SW 1271 (cell line): ENCODE measurements at places on chromosomes 7 and 10.

GRCh38 chr7:85226361-85227085 is 39.7 kb upstream of the SEMA3D start:
- no peak for DNase-seq

DNA sequence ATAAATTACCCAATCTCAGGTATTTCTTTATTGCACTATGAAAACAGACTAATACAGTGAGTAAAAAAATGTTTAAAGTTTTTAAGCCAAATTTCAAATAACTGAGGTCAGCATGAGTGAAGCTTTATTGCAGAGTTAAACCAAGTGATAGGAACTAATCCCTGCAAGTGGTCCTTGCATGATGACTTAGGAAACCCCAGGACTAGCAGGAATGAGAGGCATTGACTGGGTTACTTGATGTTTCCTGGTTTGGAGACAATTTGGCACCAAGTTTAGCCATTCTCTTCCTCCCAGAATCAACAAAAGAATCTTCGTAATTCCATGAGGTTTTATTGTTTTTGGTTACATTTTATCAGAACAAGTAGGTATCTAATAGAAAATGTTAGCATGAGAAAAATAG is 194.2 kb downstream of the BICC1 start:
- DNase-seq: no peak

DNA sequence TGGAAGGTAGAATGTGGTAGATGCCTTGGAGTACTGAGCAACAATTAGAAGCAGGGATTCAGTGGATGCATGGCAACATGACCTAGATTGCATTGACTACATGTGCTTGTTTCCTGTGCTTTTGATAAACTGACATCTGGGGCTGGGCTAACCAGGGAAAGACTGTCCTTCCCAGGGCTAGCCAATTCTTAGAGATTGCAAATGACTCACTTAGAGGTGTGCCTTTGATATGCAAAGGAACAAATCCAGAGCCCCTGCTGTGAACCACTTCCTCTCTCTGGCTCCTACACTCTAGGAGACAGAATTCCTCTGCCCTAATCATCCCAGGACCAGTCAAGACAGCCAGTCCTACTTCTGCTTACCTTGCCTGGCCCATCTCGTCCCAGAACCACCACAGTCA is 651.5 kb downstream of the LRMDA start:
- DNase-seq: peak; percentile 48

GRCh38 chr7:85757348-85757747 is 570.5 kb upstream of the SEMA3D start:
- DNase-seq: no peak

- DNase-seq: no peak
Observed at GRCh38 chr10:104199567-104199966, 32.6 kb downstream of the CFAP43 start.

DNA sequence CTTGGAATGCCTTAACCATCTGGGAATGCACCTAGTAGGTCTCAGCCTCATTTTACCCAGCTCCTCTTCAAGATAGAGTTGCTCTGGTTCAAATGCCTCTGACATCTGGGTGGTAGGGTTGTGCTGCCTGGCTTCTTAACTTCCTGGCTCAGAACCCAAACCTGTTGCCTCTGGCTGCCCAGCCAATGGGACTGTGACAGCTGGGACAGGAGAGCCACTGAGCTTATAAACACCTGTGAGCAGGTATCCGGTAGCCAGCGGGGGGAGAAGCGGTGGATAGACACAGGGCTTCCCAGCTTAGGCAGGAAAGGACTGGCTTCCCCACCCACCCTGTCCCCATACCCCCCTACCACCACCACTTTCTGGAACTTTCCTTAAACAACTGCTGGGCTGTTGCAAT is 115.8 kb upstream of the CARD11 start:
- no peak for DNase-seq

- DNase-seq: no peak
Observed at GRCh38 chr10:101063548-101064414, 2.0 kb downstream of the KAZALD1 start.

GRCh38 chr10:427761-428519 is 261.5 kb downstream of the DIP2C start:
- DNase-seq: no peak

- DNase-seq: no peak
Observed at GRCh38 chr7:28848906-28849305, 109.2 kb downstream of the TRIL start.

DNA sequence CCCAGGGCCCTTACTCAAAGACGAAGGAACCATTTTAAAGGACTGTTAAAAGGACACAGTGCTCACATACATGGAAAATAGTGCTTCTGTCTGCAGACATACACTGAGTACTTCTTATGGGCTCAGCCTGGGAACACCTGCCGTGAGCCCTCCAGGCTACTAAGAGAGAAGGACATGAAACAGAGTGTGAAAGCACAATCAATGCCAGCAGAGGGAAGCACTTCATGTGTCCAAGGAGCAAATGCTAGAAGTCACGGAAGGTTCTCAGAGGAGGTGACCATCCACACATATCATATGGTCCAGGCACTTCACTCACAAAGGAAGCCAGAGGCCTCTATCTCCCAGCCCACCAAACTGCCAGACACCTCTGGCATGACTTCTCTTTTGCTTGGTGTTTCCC is 15.5 kb downstream of the ELMO1 start:
- DNase-seq: no peak

GRCh38 chr10:132884041-132884440 is 58.3 kb downstream of the CFAP46 start:
- no peak for DNase-seq

- DNase-seq: no peak
Observed at GRCh38 chr7:31302356-31302755, 38.2 kb downstream of the NEUROD6 start.

DNA sequence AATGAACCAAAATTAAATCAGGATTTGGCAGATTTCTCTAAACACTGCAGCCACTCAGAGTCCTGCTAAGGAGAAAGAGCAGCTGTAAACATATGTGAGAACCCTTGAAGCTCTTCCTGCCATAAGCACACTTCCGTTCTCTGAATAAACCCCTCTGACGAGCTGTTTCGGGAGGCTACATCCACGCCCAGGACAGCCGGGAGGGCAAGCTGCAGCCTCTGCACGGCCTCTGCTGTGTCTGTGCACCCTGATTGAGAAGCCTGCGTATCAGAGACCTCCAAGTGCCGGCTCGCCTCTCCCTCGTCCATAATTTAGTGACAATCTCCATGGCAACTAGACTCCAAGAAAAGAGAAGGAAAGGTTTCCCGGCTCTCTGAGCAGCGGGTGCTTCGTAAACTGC is 114.4 kb downstream of the PTPRN2 start:
- DNase-seq: no peak

- DNase-seq: no peak
Observed at GRCh38 chr10:130362308-130362761, 226.1 kb downstream of the GLRX3 start.

DNA sequence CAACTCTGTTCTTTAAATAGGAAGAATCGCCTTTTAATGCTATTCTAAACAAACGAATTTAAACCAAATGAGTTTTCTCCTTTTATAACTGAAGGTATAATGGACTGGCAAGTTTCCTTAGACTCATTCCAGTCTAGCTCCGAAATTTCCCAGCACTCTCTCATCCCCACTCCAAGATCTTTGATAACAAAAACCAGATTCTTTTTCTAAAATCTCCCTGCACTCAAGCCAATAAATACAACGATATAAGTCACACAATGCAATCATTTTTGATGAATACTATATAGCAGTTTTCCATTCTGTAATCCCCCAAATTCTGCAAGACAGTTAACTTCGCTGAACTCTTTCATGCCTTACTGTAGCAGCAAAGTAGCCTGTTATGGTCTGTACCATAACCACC is 1.9 kb downstream of the OGA start:
- DNase-seq: no peak

GRCh38 chr10:12130237-12130872 is 878 bp downstream of the SEC61A2 start:
- DNase-seq: peak; percentile 74

GRCh38 chr7:19939746-19940145 is 166.3 kb upstream of the TMEM196 start:
- peak; percentile 62 for DNase-seq

- DNase-seq: no peak
Observed at GRCh38 chr7:803243-803635, 29.0 kb upstream of the SUN1 start.

DNA sequence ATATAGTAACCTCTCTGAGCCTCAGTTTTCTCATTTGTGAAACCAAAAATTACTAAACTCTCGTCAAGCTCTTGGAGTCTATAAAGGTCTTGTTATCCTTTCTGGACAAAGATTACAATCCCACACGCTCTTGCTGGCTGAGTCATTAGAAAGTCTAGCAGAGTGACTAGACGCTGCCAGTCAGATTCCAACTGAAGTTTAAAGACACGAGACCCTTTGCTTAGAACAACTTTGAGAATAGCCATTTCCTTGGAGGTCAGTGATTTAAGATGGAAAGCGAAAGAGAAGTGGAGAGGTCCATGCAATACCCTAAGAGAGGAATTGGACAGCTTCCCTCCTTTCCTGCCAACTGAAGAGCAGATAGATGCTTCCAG is 119.5 kb downstream of the APBB1IP start:
- DNase-seq: no peak

DNA sequence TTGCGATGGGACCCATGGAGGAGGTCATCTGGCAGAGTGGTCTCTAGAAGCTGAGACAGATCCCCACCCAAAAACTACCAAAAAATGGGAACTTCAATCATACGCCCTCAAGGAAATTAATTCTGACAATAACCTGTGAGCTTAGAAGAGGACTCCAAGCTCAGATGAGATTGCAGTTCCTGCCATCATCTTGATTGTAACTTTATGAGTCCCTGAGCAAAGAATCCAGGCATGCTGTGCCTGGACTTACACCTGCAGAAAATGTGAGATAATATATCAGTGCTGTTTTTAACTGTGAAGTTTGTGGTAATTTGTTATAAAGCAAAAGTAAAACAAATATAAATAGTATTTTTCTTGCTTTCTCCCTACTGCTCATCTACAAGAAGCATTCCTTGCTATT is 299.6 kb upstream of the MBL2 start:
- no peak for DNase-seq

DNA sequence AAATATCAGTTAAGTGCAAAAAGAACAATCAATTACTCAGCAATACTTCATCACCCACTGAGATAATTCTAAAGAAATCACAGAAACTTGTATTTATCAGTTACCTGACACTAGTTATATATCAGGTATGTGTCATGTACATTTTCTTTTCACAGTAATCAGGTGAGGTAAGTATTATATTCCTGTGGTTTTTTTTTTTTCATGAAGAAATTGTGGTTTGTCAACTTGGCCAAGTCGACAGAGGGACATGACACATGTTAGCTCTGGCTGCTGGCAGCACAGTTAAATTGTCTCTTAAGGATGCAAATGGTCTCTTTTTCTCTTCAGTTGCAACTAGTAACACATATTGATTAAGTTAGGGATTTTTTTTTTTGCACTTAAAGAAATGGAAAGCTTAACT is 13.7 kb upstream of the GPR141 start:
- no peak for DNase-seq

GRCh38 chr7:28855538-28856217 is 102.5 kb downstream of the TRIL start:
- DNase-seq: peak; percentile 7

GRCh38 chr7:25894002-25894901 is 257.7 kb upstream of the NFE2L3 start:
- DNase-seq: peak; percentile 2

DNA sequence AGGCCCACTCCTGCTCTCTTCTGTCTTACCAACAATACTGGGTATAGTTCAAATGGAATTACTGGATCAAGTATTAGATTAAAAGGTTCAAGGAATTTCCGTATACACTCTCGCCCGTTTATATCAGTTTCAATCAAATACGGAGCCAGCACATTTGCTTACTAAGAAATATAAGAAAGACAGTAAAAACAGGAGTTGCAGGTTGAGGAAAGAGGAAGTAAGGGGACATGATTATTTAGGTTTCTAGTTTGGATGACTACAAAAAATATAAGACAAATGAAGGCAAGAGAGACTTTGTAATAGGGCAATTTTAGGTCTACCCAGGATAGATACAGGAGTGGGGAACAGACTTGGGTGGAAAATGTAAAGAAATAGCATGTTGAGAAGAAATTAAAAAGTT is 109.9 kb upstream of the ABI1 start:
- no peak for DNase-seq
